Epithelial cell of umbilical artery (primary cell): ENCODE measurements at places on chromosomes 1 and 21. TPM values are rescaled to one million over a fixed set of nuclear protein-coding genes. Genes with fewer than 3 reads are reported as not detected.

SPEN gene
- total RNA-seq = 15.9 and 31.2 TPM in 2 replicates

MX2 gene
- 3.9 and 102 TPM in 2 replicates for total RNA-seq

TBX15 gene
- not detected in 2 replicates for total RNA-seq

SNRPE gene
- 93.3 and 134 TPM in 2 replicates for total RNA-seq

LCE1F gene
- not detected in 2 replicates for total RNA-seq

RPF1 gene
- total RNA-seq = 39.0 and 48.3 TPM in 2 replicates

MAP3K7CL gene
- 3.5 and 3.6 TPM in 2 replicates for total RNA-seq

FH gene
- 99.5 and 115 TPM in 2 replicates for total RNA-seq
